ENCODE measurements at places on chromosomes 11 and 22. TPM values are rescaled to one million over a fixed set of nuclear protein-coding genes. Genes with fewer than 3 reads are reported as not detected.

DNA sequence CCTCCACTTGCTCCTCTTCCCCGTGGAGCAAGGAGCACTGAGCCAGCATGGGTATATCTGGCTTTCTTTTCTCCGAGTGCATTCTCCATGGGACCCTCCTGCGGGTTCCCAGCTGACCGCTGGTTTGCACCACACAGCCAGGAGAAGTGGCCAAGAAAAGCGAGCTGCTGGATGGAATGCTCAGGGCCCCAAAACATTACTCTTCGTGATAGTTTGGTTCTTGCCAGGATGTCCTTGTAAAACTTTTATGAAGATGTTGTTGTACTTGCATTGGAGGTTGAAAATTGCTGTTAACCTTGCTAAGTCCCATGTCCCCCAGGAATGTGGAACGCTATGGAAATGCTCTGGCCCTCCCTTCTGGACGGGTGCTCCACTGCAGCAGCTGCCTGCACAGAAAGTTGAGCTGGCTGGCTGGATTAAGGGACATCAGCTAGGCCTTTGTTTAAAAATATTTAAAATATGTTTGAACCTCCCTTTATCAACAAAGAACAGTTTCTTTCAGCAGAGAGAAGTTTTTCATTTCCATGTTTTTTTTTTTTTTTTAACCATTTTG lies 68.7 kb downstream of the ZNRF3 start:
- DNase-seq = no peak

DNA sequence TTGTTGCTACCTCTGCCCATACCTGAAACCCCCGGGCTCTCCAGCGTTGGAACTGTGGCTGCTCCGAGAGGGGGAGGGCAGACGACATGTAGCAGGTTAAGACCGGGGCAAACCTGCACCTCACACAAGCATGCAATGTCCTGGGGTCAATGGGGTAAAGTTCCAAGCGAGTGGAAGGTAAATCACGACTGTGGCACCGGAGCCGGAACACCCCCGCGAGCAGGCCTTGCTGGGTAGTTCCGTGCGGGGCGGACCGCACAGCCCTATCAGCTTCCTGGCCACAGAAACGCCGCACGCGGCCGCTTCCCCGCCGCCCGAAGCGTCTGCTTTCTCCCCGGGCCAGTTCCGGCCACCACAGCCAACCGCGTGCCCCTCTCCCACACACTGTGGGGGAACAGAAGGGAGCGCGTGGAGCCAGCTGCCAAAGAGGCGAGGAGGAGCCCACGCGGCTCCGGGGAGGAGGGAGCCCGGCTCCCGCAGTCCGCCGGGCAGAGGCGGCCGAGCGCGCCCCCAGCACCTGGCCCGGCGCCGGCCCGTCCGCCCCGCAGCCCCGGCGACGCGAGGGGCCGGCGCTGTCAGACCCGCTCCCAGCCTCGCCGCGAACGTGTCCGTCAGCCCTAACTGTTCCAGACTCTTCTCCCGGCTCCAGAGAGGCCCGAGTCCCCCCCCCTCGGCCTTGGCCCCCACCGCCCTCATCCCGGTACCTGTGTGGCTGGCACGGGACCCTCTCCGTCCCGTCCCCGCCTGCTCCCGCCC lies 1.6 kb downstream of the SPTBN2 start:
- peak; percentile 13 for DNase-seq

GRCh38 chr11:61071208-61071681 lies 31.0 kb upstream of the CD5 start:
- DNase-seq = no peak

DNA sequence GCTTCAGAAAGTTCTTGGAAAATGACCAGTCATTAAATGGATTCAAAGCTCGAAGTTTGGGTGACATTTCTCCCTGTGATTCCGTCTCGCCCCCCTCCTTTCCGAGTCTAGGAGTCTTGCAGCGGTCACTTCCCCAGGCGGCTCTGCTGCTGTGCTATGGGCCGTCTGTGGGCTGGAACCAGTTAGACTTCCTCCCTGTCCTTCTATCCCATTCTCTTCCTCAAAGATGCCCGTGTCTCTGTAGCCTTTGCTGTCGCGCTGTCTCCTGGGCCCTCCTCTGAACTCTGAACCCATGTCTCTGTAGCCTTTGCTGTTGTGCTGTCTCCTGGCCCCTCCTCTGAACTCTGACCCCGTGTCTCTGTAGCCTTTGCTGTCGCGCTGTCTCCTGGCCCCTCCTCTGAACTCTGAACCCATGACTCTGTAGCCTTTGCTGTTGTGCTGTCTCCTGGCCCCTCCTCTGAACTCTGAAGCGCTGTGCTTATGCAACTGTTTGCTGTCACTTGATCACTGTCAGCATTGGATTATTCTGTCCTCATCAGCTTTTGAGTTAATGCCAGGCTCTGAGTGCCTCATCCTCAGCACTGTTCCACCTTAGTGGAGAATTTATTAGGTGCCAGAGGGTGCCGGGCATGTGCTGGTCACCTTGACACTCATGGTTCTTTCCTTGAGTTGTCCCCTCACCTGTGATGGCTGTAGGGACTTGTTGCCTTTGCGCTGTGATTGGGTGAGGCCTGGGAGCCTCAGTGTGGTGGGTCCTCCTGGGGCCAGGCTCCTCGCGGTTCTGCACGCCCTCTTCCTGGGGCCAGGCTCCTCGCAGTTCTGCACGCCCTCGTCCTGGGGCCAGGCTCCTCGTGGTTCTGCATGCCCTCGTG lies 173.3 kb downstream of the TBC1D22A start:
- DNase-seq = no peak

- no peak for DNase-seq
These were observed 2.2 kb upstream of the SELENOO start for GRCh38 chr22:50198624-50199017.

- no peak for DNase-seq
These were observed 1.4 kb upstream of the STIM1 start for GRCh38 chr11:3853899-3854659.

The CTR9 gene
- 22.6 TPM for total RNA-seq

DNA sequence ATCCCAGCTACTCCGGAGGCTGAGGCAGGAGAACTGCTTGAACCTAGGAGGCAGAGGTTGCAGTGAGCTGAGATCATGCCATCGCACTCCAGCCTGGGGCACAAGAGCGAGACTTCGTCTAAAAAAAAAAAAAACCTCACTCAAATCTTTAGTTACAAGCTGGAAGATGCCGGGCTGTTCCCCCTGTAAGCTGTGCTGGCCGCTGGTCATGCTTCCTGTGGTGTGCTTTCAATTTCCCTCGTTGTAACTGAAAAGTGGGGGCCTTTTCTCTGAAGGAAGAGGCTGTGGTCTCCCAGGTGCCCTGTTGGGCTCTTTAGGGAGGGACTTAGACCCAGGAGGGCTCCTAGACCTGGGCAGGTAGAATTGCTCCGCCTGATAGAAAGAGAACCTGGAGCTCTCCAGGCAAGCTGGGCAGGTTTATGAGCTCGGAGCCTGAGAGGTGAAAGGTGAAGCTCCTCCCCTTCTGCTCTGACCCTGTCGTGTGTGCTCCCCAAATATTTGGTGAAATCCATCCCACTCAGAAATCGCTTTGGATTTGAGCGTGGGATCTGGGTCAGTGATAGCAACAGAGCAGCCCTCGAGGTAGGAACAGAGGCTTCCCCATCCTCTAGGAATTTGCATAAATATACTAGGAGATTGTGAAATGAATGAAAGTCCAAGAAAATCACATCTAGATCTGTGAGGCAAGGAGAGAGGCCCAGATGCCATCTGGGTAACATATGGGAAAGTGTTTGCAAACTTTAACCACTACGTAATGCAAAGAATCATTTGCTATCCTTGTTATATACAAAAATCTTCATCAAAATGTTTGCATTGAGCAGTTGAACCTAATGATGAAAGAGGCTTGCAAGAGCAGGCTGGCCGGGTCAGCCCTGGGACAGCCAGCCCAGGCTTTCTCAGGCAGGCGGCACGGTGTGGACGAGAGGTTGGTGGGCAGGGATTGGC lies 154.3 kb downstream of the FBXO7 start:
- DNase-seq = no peak

DNA sequence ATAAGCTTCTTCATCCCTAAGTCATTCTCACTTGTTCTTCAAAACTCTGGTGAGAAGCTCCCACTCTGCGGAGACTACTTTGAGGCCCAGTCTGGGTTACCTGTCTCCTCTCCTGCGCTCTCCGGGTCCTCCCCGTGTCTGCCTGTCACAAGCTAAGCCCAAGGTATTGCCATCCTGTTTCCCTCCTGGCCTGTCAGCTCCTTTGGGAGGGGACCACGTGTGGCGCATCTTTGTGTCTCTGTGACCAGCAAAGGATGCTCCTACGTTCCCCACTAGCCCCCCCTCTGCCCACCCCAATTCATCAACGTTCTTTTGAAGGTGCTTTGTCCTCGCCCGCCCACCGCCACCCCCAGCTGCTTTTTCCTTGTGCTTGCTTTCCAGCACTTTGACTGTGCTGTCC lies 31.8 kb upstream of the FBLN1 start:
- no peak for DNase-seq

GRCh38 chr11:104164028-104164520 lies at the start of gene PDGFD:
PDGFD (minus strand) TSS chr11:104164147.
- DNase-seq = peak; percentile 52

GRCh38 chr11:7589861-7590260 lies 76.1 kb downstream of the PPFIBP2 start:
- DNase-seq = no peak

- no peak for DNase-seq
These were observed 20.8 kb downstream of the IL10RA start for GRCh38 chr11:118007040-118007439.

The MIOX gene
- not detected for total RNA-seq

The MUC15 gene
- 7.1 TPM for total RNA-seq

DNA sequence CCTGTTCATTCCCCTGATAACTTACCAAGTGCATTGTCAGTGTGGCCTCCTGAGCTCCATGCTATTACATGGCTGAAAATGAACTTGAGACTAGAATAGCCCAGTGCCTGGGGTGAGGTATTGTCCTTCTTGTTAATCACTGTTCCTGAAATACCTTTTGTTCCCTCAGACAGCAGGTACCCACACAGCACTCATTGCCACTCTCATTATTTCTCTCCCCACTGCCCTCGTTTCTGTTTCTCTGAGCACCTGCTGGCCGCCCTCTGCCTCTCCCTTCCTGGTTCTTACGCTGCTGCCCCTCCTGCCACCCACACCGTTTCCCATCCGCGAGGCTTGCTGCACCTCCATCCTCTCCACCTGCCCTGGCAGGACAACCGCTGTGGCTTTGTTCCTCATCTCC lies 36.9 kb upstream of the RAB1B start:
- DNase-seq = no peak

The GSTT2B gene
- 7.5 TPM for total RNA-seq

The P2RY6 gene
- total RNA-seq = not detected

The SNX15 gene
- total RNA-seq = 13.4 TPM

DNA sequence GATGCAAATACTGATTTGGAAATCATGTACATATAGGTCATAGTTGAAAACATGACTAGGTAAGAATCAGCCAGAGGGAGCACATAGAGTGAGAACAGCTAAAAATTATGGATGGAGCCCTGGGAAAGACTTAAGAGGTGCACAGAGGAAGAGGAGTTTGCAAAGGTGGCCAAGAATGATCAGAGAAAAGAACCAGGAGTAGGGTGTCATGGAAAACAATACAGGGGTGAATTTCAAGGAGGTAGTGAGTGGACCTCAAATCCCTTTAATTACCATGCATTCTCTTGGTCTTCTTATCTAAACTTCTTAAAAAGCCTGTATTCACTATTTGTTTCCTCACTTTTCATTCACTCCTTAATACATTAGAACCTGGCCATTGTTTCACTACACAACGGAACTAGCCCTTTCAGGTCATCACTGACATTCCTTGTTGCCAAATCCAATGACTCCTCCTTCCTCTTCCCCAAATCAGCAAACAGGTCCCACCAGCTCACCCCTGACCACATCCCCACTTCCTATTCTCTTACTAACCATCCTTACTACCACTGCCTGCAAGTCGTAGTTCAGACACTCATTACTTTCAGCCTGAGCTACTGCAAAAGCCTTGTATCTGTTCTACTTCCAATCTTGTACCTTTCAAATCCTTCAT lies 22.6 kb downstream of the BUD13 start:
- no peak for DNase-seq
